ENCODE measurements at places on chromosomes 16 and 17.
A peak's percentile ranks its signal among the peaks of the same experiment; 100 is the strongest.

DNA sequence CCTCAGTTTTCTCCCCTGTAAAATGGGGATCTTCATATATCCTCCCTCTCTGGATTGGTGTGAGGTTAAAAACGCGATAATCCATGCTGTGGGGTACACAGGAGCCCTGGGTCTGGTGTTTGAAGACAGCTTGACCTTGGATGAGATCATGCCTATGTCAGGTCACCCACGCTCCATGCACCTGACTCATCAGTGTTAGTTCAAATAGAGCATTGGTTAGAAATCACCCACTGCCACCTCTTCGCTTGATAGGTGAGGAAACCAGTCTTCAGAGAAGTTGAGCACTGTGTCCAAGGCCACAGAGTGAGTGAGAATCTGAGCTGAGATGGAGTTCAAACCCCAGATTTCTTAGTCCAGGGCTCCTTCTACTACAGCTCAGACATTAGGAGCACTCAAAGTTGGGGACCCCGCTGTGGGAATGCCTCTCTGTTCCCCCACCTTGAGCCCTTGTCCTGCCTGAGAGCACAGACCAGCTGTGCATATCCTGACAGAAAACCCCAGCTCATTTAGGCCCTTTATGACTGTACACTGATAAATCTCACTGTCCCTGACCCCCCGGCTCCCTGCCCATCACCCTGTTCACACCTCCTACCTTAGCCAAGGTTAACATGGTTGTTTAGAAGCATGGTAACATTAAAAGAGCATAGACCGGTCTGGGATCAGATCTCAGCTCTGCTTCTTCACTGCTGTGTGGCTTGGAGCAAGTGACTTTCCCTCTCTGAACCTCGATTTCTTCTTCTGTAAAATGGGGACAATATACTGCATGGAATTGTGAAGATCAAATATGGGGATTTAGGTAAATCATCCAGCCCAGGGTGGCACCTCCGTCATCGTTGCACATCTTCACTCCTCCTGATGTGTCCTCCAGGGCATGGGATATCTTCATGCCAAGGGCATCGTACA is 22.4 kb upstream of the LGALS9 start:
- DNase-seq = no peak

DNA sequence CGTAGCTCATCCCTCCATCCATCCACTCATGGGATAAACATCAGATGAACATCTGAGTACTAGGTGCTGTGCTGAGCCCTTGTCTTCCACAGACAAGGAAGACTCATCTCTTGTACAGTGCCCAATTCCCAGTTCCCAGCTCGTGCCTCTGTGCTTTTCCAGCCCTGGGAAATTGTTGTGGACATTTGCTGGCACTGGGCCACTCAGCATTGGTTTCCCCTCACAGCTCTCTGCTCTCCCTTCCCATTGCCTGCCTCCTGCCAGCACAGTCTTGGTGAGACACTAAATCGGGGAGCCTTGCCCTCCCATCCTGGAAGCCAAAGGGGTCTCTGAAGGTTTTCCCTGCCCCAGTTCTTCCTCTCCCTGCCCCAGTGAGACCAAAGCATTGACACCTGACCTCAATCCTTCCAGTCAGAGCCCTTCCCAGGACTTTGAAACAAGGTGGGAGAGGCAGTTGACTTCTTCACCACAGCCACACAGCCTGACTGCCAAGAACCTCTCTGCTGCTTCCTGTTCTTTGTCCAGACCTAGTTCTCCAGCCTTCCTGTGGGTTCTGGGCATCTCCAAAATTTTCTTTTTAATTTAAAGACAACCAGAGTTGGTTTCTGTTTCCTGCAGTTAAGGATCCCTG is 50.2 kb downstream of the WSB1 start:
- DNase-seq = no peak

GRCh38 chr16:20004931-20005330 is 68.8 kb downstream of the GPR139 start:
- DNase-seq = no peak

DNA sequence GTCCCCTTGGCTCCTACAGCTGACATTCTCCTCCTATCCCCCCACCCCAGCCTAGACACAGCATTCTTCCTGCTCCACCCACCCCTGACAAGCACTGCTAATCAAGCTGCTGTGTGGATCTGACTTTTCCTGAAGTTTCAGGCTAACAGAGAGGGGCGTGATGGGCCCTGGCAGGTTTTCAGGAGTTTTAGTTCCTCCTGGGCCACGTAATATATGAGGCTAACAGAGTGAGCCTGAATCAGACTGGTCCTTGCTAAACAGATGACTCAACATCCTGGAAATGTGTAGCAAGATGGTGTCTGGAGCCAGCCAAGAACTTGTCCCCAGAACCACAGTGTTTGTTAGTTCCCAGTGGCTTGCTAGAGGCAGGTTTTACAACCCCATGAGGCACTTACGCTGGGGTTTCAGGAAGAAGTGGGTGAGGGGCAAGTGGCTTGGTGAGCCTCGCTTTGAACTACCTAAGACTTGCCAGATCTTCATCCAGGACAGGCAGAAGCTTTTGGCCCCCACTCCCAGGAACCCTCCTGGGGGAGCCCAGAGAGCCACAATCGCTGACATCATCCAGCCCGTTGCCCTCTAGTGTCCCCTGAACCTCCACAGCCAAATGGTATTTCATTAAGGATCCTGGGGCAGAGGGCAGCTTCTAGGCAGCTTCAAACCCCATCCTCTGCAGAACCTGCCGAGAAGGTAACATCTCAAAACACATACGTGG is 15.9 kb downstream of the TMEM92 start:
- DNase-seq = no peak

DNA sequence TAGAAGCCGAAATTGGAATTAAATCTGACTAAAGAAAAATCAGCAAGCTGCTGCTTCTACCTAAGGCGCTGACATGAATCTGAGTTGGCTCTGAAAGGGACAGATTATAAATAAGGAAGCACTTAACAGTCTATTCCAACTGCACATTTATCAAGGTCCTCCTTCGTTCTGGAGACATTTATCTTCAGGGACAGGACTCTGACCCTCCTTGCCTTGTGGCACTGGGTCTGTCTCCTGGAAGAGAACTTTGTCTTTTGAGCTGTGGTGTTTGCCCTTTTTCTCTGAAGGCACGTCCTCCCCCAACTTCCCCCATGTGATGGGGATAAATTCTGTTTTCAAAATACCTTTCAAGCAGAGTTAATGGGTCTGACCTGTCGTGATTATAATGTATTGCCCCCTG is 47.0 kb upstream of the MARCHF10 start:
- no peak for DNase-seq

- no peak for DNase-seq
Observed at GRCh38 chr16:86345516-86345915, 164.8 kb upstream of the FOXF1 start.

- no peak for DNase-seq
Observed at GRCh38 chr17:36506831-36507230, 20.4 kb downstream of the ZNHIT3 start.

- no peak for DNase-seq
Observed at GRCh38 chr17:63290351-63290750, 155.8 kb downstream of the CYB561 start.

GRCh38 chr17:5203908-5204294 is 12.2 kb upstream of the ZNF594 start:
- no peak for DNase-seq

DNA sequence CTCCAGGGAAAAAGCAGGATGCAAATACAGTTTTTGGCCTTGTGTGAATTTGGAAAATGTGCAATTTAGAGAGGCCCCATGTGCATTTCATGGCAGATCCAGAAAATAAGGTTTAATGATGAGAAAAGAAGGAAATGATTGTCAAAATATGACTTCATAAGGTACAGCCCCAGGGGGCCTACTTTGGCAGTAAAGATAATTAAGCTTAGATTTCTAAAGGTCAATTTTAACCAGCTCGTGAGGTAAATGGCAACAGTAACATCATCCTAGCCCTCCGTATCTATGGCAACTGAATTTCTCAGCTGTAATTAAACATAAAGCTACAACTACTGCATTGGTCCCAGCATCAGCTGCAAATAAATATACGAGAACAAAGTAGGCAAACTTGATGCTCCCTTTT is 30.0 kb upstream of the PRSS54 start:
- no peak for DNase-seq

- DNase-seq = no peak
Observed at GRCh38 chr16:14454391-14454790, 175.7 kb downstream of the PARN start.

DNA sequence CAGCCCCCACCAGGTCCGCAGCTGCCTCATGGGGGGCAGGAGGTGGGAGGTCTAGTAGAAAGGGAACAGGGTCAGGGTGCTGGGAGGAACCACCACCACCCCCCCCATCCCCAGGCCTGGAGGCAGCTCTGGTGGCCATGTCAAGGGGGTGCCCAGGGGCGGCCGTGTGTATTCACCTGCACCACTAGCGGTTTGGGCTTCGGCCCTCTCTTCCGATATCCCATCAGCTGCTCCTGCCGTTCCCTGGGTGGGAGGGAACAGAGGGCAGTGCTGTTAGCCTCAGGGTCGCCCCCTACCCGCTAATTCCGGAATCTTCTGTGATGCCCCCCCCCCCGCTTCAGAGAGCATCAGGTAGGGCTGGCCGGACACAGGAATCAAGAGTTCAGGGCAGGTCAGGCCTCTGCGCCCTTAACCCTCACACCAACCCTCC is 3.8 kb downstream of the CBX4 start:
- DNase-seq = no peak

GRCh38 chr17:82097919-82098168 is 192 bp downstream of the FASN start:
- DNase-seq = no peak

DNA sequence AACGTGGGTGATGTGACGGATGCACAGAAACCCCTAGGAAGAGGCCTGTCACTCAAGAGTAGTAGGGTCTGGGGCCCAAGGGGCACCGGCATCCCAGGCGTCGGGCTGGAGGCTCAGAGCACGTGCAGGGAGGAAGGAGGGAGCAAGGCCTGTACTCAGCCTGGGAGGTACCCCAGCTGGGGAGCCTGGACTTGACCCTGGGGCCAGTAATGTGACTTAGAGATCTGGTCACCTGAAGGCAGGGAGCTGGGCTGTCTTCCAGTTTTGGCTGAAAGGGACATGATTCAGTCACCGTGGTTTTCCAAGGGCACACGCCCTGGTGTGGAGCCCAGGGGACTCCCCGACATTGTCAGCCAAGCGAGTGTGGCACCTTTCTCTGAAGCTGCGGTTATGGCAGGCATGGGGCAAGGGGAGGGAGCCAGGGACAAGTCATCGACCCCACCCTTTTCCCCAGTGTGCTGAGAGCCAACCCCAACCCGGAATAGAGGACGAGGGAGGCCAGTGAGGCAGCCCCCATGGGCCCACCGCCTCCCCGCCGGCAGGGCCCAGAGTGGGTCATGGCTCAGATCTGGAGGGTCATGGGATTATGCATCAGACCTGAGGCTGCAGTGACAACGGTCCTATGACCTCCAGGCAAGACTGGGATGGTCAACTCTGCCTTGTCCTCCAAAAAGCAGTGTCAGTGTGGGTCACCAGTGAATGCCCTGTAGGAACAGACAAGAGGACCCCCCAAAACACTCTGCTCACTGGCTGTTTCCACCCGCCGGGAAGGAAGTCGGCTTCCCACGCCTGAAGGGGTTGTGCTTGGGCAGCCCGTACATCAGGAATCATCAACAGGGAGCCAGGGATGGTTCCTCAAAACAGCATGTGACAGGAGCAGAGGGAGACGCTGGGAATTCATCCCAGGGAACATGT is 41.9 kb downstream of the MEAK7 start:
- no peak for DNase-seq

- no peak for DNase-seq
Observed at GRCh38 chr17:6470751-6471521, 26.7 kb downstream of the PIMREG start.

DNA sequence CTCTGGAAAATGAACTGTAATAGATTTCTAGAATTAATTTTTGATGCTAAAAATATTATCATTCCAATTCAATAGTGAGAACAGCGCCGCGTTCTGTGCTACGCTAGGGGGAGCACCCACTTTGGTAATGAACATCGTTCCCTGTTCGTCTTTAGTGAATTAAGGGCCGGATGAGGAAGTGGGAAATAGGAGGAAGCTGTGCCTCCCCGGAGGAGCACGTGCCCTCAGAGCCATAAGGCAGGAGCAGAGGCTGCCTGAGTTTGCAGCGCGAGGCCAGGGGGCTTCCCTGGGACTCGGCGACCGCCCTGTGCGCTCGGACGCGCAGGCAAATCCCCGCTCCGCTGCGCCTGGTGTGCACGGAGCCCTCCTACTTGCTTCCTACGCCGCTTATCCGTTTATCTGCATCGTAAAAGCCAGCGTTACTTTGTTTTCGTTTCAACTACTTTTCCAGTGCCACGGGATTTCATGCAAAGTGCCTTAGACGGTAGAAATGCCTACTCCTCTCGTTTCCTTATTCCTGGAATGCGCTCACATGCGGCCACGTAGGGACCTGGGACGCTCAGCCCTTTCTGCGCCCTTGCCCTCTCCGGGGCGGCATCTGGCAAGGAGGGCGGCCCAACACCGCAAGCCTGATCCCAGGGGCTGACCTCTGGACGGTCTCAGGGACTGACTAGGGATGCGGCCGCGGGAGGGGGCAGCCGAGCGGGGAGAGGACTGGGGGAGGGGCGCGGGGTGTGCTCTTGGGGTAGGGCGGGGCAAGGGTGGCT is 76.4 kb downstream of the KCNJ12 start:
- DNase-seq = no peak

DNA sequence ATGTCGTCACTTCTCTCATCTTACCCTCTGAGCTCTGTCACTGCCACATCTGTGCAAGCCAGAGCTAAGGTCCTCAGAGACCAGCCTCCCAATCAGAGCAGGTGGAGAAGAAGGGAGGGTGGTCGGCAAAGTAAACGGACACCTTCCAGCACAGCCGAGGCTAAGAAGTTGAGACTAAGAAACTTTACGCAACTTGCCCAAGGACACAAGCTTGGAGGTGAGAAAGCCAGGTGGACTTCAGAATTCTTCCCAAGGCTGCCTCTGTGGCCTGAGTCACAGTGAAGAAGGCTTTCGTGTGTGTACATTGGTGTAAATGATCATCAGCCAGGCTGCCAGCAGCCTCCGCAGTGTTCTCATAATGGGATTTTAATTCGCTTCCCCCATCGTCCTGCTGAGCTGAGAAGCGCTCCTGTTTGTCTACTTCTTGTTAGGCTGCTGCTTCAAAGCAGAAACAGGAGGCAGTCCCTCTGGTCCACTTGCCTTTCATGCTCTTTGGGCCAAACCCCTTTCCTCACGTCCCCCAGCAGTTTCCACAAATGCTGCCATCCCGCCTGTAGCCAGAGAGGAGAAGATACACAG is 125.0 kb upstream of the RPL38 start:
- DNase-seq = no peak

DNA sequence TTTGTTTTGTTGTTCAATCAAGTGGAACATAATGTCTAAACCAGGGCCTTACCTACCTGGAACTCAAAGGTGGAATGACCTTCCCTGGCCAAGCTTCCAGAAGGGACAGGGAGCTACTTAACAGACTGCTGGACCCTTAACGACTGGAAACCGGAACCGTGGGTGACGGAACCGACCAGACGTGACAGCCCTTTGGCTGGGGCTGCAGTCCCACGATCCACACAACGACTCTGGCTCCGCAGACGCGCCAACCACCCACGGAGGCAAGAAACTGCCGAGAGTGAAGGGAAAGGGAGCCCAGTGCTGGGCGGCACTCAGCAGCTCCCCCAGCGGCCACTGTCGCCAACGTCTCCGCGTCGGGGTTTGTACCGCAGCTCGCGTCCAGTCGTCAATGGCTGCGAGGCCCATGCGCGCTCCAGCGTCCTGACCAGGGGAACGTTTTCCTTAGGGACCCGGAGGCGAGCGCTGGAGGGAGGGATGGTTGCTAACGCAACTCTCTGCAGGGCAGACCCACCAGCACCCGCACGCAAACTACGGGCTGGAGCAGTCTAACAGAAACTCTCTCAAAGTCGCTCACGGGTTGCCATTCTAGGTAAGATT is 5.5 kb upstream of the KIF22 start:
- peak; percentile 54 for DNase-seq

GRCh38 chr16:30893417-30893743 is 497 bp downstream of the BCL7C start:
- no peak for DNase-seq

- no peak for DNase-seq
Observed at GRCh38 chr17:59725691-59726090, 18.2 kb downstream of the VMP1 start.

All from GM19239 (cell line).